GM13976 (cell line): ENCODE measurements at places on chromosomes 7 and 10.

DNA sequence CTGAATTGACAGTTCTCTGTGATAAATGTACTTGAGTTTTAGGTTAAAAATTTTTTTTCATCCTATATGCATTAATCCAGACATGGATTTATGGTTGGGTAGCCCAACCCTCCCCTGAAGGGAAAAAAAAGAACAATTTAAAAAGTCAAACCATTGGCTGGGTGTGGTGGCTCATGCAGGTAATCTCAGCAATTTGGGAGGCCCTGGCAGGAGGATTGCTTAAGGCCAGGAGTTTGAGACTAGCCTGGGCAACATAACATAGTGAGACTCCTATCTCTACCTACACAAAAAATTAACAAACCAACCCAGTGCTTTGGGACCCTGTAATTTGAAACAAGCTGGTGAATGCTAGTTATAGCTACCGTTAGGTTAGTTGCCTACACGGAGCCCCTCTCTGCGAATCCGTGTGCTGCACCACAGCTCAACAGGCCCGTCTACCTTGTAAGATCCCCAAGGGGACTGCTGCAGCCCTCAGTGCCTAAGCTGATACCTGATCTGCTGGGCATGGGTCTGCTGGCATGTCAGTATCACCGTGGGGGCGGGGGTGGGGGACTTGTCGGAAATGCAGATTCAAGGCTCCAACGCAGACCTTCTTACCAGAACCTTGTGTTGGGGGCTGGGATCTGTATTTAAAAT is 32.8 kb downstream of the TSPAN14 start:
- no peak for DNase-seq

DNA sequence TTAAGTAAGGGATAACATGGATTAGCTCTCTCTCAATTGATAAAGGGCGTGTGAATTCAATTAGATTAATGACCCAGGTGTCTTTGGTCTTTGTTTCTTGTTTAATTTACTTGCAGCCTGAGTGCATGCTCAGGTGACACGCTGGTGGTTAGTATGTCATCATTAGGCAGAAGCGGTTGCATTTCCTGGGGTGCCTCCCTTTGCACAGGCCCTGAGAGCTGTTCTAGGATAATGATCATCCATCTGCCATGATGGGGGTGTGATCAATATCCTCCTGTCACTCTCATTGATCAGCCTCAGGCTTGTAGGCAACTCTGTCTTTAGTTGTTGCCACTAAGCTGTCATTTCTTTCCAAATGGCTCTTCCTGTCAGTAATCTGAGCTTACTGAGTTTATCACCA is 99.6 kb upstream of the NPS start:
- DNase-seq: no peak

GRCh38 chr7:29854257-29854938 is 48.1 kb downstream of the WIPF3 start:
- DNase-seq: no peak

DNA sequence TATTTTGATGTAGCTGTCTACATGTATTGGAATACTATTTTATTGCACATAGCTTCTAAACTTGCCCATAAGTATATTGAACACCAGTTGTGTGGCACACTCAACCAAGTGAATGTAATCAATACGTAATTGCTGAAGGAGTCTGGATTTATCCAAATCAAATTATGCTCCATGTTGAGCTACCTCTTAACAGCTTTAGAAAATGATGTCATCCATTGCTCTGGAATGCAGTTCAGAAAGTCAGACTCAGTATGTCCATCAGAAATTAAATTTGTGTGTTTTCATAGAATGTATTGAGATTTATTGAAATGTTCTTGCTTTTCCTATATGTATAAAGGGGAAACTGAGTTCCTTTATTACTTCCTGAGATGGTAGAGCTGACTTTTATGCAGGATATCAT is 25.0 kb upstream of the CCAR1 start:
- DNase-seq: no peak

GRCh38 chr7:115273139-115273772 is 351.4 kb downstream of the MDFIC start:
- DNase-seq: no peak

DNA sequence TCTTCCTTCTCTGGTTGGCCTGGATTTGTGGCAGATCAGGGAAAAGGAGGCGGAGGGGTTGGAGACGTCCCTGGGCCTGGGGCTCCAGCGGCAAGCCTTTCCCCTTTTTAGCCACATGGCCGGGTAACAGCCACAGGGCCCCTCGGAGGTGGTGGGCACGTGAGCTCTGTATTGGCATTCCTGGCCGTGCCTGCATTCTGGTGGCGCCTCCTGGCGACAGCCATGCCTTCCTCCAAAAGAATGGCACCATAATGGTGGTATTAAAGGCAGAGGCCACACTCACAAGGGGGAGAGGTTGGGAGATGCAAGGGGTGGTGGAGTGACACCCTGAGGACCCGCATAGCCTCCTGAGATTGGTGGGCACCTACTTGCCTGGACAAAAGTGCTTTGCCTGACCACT is 3.0 kb upstream of the AQP1 start:
- DNase-seq: no peak

GRCh38 chr10:110006358-110007160 is 1.2 kb upstream of the ADD3 start:
- peak; percentile 20 for DNase-seq

- DNase-seq: no peak
Observed at GRCh38 chr10:58742141-58742540, 229.5 kb downstream of the BICC1 start.

DNA sequence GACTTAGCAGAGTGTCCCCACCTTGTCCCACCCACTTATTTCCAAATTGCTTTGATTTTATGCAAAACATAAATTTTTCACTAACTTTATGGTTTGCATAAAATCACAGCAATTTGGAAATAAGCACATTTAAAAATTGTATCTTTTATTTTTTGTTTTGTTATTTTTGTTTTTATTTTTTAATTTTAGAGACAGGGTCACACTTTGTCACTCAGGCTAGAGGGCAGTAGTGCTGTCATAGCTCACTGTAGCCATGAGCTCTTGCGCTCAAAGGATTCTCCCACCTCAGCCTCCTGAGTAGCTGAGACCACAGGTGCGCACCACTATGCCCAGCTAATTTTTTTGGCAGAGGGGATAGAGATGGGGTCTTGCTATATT is 43.2 kb downstream of the APBB1IP start:
- no peak for DNase-seq

GRCh38 chr10:132932461-132933307 is 9.7 kb downstream of the CFAP46 start:
- no peak for DNase-seq

- DNase-seq: no peak
Observed at GRCh38 chr10:62715383-62715782, 89.1 kb upstream of the ADO start.

DNA sequence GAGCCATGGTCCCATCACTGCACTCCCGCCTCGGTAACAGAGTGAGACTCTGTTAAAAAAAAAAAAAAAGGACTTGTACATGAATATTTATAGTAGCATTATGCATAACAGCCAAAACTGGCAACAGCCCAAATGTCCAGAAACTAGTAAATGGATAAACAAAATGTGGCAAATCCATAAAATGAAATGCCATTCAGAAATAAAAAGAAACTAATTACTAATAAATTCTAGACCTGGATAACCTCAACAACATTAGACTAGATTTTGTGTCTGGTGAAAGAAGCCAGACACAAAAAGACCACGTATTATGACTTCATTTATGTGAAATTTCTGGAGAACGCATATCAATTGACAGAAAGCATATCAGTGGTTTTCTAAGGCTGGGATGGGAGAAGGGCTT is 74.5 kb downstream of the HPSE2 start:
- DNase-seq: no peak

GRCh38 chr10:60883187-60883586 is 60.8 kb downstream of the RHOBTB1 start:
- peak; percentile 32 for DNase-seq

DNA sequence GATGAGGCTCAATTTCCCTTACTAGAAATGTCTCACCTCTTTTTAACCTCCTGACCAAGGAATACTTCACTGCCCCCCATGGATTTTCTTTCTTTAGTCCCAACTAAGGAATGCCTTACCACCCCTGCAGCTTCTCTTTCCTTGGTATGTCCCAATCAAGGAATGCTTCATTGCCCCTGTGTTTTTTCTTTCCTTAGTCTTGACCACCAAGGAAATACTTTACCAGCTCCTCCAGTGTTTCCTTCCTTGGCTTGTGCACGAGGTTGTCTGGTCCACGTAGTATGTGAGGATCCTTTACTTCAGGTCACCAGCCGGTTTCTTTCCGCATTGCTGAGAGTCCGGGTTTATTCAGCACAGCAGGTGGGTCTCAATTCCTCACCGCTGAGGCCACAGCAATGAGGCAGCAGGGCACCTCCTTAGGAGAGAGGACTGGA is 59.3 kb downstream of the CYP2C9 start:
- DNase-seq: no peak

- no peak for DNase-seq
Observed at GRCh38 chr7:114821030-114821900, 100.6 kb upstream of the MDFIC start.

GRCh38 chr10:103740611-103741010 is 114.8 kb downstream of the SH3PXD2A start:
- DNase-seq: no peak
